ENCODE measurements at places on chromosomes 2 and 18.

GRCh38 chr2:235066490-235066889 lies 114.7 kb downstream of the SH3BP4 start:
- no peak for DNase-seq

DNA sequence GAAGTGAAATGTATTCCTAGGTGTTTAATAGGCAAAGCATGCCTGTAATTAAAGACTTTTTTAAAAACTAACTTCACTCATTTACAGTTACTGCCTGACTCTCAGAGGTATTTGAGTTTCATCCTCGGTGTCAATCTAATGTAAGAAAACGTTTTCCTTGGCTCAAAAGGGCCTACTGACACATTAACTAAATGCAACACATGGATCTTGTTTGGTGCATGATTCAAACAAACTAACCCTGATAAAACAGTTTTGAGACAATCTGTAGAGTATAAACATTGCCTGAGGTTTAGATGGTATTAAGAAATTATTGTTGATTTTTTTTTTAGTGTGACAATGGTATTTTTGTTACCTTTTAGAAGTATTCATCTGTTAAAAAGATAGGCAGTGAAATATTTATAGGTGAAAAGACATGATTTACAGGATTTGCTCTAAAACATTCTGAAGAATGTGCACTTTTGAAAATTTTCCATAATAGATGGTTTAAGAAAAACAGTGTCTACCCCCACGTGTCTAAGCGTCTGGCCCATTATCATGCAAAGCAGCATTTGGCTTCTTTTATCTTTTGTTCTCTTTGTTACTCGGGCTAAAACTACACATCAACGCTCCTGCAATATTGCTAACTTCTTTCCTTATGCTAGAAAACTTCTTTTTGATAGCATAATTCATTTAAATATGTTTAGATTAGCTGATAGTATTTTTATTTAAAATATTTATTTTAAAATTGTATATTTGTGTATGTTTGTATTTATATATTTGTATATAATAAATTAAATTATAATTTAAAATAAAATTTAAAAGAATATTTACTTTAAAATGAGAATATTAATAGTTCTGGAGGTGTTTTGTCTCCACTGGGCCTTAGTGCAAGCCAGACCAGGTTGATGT lies 160.2 kb upstream of the NDUFV2 start:
- no peak for DNase-seq

- DNase-seq: no peak
These were observed 12.8 kb downstream of the UPP2 start for GRCh38 chr2:158114516-158114915.

DNA sequence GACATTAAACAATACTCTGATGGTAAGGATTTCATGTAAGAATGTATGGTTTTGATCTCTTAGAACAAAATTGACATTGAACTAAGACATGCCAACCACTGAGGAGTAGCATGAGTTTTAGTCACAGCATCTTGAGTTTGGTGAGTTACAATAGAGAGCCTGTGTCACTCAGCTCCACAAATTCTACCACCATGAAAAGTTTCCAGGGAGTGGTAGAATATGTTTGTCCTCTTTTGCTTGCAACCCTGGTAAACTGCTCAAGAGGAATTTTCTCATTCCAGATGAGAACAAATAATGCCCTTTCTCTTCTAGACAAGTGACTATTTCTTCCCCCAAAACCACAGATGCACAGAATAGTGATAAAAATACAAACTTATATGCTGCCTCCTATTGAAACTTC lies 502.0 kb upstream of the VRK2 start:
- DNase-seq: no peak

- DNase-seq: peak; percentile 98
These were observed at the start of gene PDCL3 for GRCh38 chr2:100562613-100563406. Gene PDCL3, plus strand, starts transcription at chr2:100562993. Its CDS starts 75 bp downstream, at chr2:100563068.

DNA sequence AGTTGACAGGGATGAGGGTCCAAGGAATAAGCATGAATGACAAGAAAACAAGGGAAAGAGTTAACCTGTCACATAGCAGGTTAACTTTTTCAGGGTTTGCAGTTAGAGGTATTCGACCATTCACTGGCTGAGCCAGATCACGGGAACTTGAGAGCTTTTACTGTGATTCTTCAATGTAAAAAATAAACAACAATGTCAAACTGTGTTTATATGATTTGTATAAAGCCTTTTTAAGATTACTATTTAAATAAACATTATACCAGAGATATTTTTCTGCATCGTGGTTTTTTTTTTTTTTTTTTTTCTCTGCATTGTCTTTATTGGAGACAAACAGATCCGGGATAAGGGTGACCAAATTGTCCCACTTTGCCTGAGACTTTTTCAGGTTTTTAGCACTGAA lies 115.6 kb downstream of the NRP2 start:
- DNase-seq: no peak

Data from activated B cell treated with CpG ODN at 0.5 μM for 24 hours (primary cell).